ENCODE measurements at places on chromosomes 2 and 18.

DNA sequence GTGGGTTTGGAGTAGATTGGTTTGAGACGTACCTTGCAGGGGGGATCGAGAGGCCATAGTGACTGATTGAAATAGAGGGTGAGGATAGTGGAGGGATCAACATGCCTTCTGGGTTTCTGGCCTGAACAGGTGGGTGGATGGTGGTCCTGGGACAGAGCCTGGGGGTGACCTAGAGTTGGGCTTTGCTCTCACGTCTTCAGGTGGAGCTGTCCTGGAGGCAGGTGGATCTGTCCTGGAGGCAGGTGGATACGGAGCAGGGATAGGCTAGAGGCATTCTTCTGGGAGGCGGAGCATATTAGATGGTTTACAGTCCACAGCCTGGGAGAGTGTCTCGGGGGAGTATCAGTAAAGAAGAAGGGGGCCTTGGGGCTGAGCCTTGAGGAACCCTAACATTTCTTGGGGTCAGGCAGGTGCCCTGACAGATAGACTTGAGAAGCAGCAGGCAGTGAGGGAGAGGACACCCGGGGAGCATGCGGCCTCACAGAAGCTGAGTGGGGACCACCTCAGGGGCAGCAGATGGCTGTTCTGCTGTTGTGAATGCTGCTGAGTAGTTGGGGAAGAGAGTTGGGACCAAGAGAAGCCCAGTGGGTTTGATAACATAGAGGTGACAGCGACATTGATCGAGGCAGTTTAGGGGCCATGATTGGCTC, 1.6 kb downstream of the CAPN10 start:
- no peak for DNase-seq

- no peak for DNase-seq
Measured at GRCh38 chr18:3874125-3874524, 424.2 kb downstream of the TGIF1 start.

- no peak for DNase-seq
Measured at GRCh38 chr2:68809324-68810240, 61.6 kb downstream of the BMP10 start.

GRCh38 chr2:241188361-241189092, at the start of gene ANO7:
TSS of gene ANO7 (plus strand) at chr2:241188677. CDS start at chr2:241190064, 1,387 bp downstream.
- DNase-seq: no peak

GRCh38 chr18:34153711-34154110, 71.0 kb downstream of the NOL4 start:
- no peak for DNase-seq

- no peak for DNase-seq
Measured at GRCh38 chr2:3754280-3754679, 50.9 kb downstream of the DCDC2C start.

DNA sequence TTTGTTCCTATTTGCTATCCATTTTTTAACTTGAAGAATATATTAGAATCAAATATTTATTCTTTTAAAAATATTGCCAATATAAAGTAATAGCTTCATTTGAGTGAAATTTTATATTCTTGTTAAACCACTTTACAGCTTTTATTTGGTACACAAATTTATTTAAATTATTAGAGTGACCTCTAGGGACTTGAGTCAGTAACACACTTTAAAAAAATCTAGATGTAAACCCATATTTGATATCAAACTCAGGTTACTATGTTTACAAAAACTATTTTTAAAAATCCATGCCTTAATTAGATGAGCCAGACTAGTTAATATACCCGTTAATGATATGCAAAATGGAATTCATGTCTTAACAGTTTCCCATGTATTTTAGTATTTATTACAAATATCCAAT, 134.6 kb downstream of the MAP4K4 start:
- DNase-seq: no peak

DNA sequence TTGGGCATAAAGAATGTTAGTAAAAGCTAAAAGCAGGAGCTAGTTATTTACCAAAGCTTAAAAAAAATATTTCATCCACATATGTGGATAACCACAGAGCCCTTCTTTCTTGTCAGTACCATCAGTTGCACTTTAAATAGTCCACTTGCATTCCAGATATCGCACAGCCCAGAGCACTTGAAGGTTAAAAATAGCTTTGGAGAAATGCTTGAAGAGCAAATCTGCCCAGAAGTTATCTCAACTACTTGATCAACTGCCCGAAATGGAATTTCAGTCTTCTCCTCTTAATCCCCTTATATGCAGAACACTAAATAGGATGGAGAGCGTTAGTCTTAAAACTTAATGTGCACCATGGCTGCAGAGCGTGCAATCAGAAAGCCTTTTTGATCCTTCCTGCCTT, 148.3 kb downstream of the PLEKHA3 start:
- no peak for DNase-seq

DNA sequence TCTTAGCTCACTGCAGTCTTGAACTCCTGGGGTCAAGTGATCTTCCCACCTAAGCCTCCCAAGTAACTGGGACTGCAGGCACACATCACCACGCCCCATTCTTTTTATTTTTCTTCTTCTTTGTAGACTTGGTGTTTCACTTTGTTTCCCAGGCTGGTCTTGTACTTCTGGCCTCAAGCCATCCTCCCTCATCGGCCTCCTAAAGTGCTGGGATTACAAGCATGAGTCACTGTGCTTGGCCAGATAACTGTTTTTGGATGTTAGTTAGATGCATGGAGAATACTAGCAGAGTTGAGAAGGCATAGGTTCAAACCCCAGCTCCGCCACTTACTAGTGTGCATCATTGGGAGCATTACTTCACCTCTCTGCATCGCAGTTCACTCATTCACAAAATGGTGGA, 88.3 kb downstream of the TXNL1 start:
- DNase-seq: no peak

DNA sequence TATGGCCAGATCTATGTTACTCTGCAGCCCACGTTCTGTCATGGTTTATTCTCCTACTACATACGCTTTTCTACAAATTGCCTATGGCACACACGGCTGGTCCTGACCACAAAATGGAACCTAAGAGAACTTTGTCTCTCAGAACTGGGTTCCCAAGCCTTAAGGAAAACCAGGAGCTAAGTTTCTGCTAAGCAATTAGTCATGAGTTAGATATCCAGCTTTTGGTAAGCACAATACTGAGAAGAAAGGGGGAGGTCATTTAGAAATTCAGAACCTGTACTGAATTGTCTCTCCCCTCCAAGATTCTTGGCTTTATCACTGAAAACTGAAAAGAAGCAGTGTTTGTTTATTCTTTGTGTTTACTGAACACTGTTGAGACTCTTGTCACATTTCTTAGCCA, 283.5 kb upstream of the TANK start:
- no peak for DNase-seq

GRCh38 chr18:50742952-50743351, 76.9 kb downstream of the MRO start:
- no peak for DNase-seq

DNA sequence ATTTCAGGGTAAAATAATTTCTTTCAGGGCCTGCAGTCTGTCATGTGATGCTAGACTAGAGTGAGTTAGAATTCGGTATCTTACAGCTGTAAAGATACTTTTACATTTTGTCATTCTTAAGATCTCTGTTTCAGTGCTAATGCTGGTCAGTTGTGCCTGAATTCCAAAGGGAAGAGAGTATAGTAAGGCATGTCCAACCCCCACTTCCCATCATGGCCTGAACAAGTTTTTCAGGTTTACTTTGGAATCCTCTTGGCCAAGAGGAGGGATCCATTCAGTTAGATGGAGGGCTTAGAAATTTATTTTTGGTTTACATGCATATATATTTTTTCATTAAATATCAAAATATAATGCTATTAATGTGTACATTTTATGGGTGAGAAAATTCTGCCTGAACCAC, 596.6 kb downstream of the XIRP2 start:
- DNase-seq: no peak

DNA sequence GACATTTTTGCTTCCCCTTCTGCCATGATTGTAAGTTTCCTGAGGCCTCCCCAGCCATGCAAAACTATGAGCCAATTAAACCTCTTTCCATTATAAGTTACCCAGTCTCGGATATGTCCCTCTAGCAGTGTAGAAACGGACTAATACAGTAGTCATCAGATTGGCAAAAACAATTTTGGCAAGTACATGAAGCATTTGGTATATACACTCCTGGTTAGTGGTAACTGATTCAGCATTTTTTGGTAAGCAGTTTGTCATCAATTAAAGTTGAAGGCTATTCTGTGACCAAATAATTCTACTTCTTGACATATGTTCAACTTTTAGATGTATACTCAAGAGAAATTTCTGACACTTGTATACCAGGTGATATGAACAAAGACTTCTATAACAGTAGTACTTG, 190.5 kb upstream of the STON1 start:
- no peak for DNase-seq

GRCh38 chr2:237512774-237513466, 25.9 kb downstream of the MLPH start:
- peak; percentile 55 for DNase-seq

GRCh38 chr2:227772932-227773331, 27.2 kb downstream of the SCYGR8 start:
- no peak for DNase-seq

- no peak for DNase-seq
Measured at GRCh38 chr2:58341047-58341446, 99.9 kb upstream of the FANCL start.

DNA sequence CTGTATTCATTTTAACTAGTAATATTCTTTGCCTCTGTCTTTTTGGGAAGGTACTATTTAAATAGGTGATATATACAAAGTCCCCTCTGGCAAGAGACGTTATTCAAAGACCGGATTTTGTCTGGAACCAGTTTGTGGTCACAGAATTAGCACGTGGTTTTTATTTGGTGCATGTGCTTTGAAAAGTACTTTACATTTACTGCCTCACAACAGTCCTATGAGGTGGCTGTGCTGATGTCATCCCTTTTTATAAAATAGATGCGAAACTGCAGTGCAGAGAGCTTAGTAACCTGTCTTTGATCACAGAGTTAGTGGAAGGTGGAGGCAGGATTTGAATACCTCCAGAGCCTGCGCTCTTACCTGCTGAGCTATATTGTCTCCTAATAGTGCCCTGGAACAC, 4.0 kb downstream of the LPIN1 start:
- DNase-seq: no peak

DNA sequence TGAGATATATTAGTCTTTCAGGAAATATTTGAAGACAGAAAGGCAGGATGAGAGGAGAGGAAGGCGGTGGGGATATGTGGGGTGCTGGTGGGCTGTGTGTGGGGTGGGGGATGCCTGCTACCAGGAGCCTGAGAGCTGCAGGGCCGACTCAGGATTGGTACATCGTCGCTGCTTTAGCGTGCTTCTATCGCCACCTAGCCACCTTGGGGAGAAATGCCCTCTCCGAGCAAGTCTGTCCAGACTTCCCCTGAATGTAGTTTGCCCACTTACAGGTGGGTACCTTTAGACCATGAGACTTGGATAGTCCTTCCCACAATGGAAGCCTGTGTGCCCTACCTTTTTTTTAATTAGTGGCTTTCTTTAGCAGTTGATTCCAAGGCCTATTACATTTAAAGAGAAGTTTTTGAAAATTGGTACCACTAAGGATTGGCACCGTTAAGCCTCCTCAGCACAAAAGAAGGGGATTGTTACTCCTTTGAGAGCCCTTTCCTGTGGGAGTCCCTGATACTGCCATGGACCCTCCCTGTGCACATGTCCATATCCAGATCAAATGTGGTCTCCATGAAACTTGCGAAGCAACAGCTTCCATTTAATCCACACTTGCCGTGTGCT, 114.1 kb upstream of the NDUFV2 start:
- DNase-seq: peak; percentile 21

DNA sequence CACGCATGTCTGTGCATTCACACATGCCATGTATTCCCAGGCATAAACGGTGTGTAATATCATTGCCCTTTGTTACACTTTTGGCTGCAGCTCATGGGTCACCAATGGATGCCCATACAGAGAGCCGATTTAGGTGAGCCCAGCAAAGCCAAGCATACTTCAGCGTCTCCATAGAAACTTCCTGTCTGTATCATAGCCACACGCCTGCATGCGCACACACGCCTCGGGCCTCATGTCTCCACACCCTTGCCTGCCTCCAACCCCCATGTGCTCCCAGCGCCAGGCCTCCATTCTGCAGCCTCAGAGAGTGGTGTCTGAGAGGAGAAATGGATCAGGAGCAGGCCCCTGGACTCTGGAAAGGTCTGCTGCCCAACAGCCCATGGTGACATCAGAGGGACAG, 33.5 kb upstream of the SELENOI start:
- DNase-seq: no peak

DNA sequence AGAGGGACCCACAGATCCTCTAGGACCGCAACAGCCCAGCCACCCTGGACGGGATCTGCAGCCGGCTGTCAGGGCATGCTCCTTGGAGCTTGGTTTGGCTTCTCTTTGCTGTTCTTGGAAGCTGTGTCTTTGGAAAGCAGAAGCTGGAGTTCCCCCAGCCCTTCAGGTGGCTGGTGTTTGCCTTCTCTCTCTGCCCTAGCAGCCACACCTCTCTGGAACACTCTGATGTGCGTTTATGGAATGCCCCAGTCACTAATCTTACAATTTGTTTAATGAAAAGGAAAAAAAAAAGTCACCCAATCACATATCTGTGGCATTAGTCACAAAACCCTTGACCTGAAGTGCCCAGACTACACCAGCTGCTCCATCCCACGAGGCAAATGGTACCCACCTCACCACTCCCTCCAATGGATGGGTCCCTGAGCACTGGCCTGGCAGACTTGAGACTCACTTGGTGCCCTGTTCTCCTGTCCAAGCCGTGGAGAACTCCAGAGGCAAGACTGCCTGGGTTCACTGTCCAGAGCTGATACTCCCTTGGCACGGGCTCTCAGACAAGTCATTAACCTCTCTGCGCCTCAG, 70.2 kb upstream of the DAPL1 start:
- no peak for DNase-seq

- DNase-seq: no peak
Measured at GRCh38 chr2:8148260-8149006, 533.4 kb upstream of the ID2 start.

- no peak for DNase-seq
Measured at GRCh38 chr2:26752656-26753055, 11.4 kb upstream of the SLC35F6 start.

DNA sequence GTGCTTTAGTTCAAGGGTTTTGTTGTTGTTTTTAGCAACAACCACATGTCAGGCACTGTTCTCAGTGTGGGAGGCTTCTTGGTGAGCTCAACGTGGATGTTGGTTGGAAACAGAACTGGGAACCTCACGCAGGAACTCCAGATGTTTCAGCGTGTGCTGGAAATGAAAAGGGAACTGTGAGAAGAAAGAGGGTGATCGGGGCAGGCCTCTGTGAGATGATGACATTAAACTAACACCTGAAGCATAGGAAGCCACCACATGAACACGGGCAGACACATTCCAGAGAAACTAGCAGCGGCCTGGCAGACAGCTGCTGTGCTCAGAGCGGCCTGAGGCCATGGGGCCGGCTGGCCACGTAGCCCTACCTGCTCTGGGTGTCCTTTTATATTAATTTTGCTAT, 66.4 kb downstream of the COA5 start:
- DNase-seq: no peak
